ENCODE measurements at places on chromosomes 5 and 9.

- no peak for DNase-seq
Observed at GRCh38 chr9:1748407-1748806, 266.7 kb upstream of the SMARCA2 start.

DNA sequence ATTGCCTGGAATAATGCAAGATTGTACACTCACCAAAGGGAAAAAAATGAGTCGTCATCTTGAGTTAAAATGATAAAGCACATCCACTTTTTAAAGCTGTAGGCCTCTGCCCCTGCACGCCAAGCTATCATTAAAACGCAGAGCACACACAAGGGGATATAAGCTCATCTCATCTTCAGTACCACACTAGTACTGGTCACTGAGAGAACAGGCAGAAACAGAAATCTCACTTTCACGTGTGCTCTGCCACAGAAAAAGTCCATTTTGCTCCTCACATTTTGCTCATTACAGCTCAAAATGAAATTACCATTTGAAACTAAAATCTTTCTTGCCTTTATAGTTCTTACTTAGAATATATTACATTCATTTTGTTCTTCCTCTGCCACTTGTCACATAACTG lies 99.2 kb upstream of the SLC30A5 start:
- no peak for DNase-seq

- no peak for DNase-seq
Observed at GRCh38 chr5:127886081-127886480, 182.9 kb downstream of the CCDC192 start.

- no peak for DNase-seq
Observed at GRCh38 chr5:3351581-3352442, 243.8 kb upstream of the IRX1 start.

GRCh38 chr9:116497095-116497890 lies 189.8 kb upstream of the TRIM32 start:
- no peak for DNase-seq

DNA sequence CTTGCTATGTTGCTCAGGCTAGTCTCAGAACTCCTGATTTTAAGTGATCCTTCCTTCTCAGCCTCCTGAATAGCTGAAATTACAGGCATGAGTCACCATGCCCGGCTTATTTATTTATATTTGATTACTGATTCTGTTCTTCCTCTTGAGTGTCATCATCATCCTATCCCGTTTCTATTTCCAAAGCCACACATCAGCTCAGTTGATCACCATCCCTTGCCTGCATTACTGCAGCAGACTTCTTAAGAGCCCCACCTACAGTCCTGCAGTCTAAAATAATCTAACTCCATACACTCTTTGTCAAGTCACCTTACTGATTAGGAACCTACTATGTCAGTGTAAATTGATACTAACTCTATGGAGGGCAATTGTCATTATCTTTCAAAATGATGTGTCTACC lies 138.9 kb upstream of the RAI14 start:
- DNase-seq, result no peak

GRCh38 chr5:87020099-87020934 lies 247.4 kb upstream of the RASA1 start:
- DNase-seq, result peak; percentile 33

GRCh38 chr5:78592735-78593386 lies 55.7 kb downstream of the LHFPL2 start:
- DNase-seq, result no peak

DNA sequence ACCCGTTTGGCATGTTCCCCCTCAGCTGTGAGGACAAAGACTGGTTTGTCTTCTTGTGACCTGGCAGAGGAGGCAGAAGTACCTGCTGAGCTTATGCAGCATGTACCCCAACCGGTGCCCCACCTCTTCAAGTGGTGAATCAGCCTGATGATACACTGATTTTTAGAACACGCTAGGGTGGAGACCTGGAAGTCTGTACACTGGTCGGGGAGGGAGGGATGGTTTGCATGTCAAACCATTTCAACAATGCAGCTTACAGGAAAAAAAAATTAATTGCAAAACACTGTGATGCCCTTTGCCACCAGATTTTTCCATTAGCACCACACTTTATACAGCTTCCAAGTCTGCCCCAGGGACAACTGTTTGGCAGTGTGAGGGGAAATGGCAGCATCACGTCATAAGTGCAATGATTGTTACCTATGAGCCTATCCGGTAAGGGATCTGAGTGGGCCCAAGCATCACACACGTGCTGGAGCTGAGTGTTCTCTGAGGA lies 155.1 kb upstream of the DMRT1 start:
- DNase-seq, result no peak

All from CD4-positive, alpha-beta T cell treated with Interleukin-2 at 100 ng/mL for 4 hours (primary cell).